ENCODE measurements at places on chromosomes 3 and 15. TPM values are rescaled to one million over a fixed set of nuclear protein-coding genes. Genes with fewer than 3 reads are reported as not detected.

The TJP1 gene
- 145 TPM for total RNA-seq

The SI gene
- not detected for total RNA-seq

The MYRIP gene
- total RNA-seq: 8.6 TPM

The GATA2 gene
- 3.1 TPM for total RNA-seq

The SLC24A5 gene
- total RNA-seq: 22.1 TPM

The ARGFX gene
- not detected for total RNA-seq

The TMEM207 gene
- total RNA-seq: not detected

The FOXB1 gene
- not detected for total RNA-seq

The SLC30A4 gene
- 15.9 TPM for total RNA-seq

The PPP2R3A gene
- total RNA-seq: 25.5 TPM

The MITF gene
- 38.3 TPM for total RNA-seq

The MED12L gene
- total RNA-seq: 16.4 TPM

The RAB6B gene
- total RNA-seq: 38.7 TPM

The TGM5 gene
- 0.38 TPM for total RNA-seq

The CD200 gene
- 35.0 TPM for total RNA-seq

The TNFAIP8L3 gene
- total RNA-seq: 1.4 TPM

The PPIP5K1 gene
- total RNA-seq: 46.3 TPM

The DUOX2 gene
- total RNA-seq: 0.11 TPM

The ST8SIA2 gene
- 18.9 TPM for total RNA-seq

The MESP2 gene
- total RNA-seq: 2.8 TPM

The LARP6 gene
- total RNA-seq: 8.9 TPM

The CLASP2 gene
- total RNA-seq: 556 TPM

The EDC3 gene
- total RNA-seq: 27.1 TPM

The DPPA2 gene
- not detected for total RNA-seq

The ROPN1 gene
- not detected for total RNA-seq

The MAGI1 gene
- 110 TPM for total RNA-seq

The WNT5A gene
- total RNA-seq: 39.0 TPM

The CASR gene
- total RNA-seq: 0.05 TPM

The CYP8B1 gene
- total RNA-seq: not detected

The LRRC34 gene
- 17.3 TPM for total RNA-seq

The PARP3 gene
- total RNA-seq: 10.3 TPM

The ARPIN gene
- 28.5 TPM for total RNA-seq

The ZNF639 gene
- total RNA-seq: 86.6 TPM

The LIPH gene
- total RNA-seq: 3.3 TPM

The KBTBD13 gene
- not detected for total RNA-seq

The DPPA4 gene
- 1.9 TPM for total RNA-seq

The GOLGA6B gene
- not detected for total RNA-seq

The C3orf62 gene
- 7.5 TPM for total RNA-seq

The CMC1 gene
- total RNA-seq: 11.7 TPM

The SLC9C1 gene
- 1.5 TPM for total RNA-seq

The PIGB gene
- total RNA-seq: 9.1 TPM

The CELSR3 gene
- 26.3 TPM for total RNA-seq

The GOLGA8B gene
- 71.0 TPM for total RNA-seq

The GP5 gene
- total RNA-seq: 1.1 TPM

The ANKRD63 gene
- total RNA-seq: not detected

The SNX22 gene
- 1.1 TPM for total RNA-seq

The PLOD2 gene
- total RNA-seq: 77.2 TPM

The ACP3 gene
- total RNA-seq: 3.7 TPM

The DNAJA4 gene
- total RNA-seq: 30.6 TPM

The CORO2B gene
- total RNA-seq: 43.0 TPM

The AGBL1 gene
- total RNA-seq: 3.7 TPM

The ERICH6 gene
- total RNA-seq: not detected

The ACKR4 gene
- 6.6 TPM for total RNA-seq

The CHSY1 gene
- total RNA-seq: 49.0 TPM

The MAP4 gene
- total RNA-seq: 172 TPM

The CLDN1 gene
- 9.4 TPM for total RNA-seq

The FRMD4B gene
- 60.3 TPM for total RNA-seq

The C3orf85 gene
- total RNA-seq: not detected

The SLC6A20 gene
- 6.2 TPM for total RNA-seq

The ROBO2 gene
- 132 TPM for total RNA-seq
